ENCODE measurements at places on chromosomes 3 and 15.

DNA sequence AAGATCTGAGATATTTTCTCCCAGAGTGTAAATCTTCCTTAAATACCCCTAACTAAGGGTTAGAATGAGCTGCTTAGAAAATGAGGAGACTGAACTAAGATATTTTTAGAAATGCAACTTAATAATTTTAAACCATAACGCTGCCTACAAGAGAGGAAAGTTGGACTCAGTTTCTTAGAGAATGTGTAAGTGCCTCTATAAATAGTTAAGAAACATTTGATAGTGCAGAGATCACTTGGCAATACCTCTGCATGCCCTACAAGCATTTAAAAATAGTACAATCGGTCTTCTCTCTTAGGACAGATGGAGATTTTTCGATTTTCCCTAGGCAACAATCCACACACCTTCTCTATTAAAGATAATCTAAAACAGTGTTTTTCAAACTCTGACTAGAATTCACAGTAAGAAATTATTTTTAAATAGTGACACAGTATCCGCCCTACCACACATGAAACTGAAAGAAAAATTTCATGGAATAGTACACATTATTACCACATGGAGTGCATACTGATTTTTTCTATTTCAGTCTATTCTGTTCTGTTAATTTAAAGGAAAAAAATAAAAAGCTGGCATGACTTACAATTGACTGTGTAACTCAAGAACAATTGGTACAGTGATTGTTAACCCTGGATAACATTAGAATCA lies 83.2 kb downstream of the GADL1 start:
- no peak for DNase-seq

GRCh38 chr3:38382506-38383080 lies 36.0 kb downstream of the XYLB start:
- DNase-seq = no peak

DNA sequence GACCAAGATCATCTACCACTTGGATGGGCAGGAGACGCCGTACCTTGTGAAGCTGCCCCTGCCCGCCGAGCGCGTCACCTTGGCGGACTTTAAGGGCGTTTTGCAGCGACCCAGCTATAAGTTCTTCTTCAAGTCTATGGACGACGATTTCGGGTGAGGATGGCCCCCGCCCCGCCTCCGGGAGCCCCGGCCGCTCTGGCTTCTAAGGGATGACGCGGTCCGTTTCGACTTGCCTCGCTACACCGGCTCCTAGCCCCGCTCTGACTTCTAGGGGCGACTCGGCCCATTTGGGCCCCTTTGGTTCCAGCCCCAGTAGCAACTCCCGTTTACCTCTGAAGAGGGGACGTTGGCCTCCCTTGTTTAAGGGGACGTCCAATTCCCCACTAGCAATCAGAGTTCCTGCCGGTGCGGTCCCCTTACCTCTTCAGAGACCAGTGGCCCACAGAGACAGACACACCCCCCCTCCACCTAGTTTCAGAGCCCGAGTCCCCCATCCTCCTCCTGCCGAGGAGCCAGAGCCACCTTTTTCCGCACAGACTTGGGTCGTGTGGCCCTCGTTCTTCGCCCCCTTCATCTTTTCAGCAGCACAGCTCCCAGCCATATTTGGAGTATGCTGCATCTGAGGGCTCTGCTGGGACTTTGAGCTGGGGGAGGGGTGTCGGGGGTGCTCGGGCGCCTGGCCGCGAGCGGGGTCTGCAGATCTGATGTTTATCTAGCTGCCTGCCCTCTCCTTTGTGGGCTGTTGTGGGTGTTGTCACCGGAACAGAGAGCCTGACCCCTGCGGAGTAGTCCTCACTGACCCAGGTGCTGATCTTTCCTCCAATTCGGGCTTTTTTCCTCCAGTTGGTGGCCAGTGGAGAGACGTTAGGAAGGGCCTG lies 706 bp downstream of the DVL3 start:
- DNase-seq = peak; percentile 49

DNA sequence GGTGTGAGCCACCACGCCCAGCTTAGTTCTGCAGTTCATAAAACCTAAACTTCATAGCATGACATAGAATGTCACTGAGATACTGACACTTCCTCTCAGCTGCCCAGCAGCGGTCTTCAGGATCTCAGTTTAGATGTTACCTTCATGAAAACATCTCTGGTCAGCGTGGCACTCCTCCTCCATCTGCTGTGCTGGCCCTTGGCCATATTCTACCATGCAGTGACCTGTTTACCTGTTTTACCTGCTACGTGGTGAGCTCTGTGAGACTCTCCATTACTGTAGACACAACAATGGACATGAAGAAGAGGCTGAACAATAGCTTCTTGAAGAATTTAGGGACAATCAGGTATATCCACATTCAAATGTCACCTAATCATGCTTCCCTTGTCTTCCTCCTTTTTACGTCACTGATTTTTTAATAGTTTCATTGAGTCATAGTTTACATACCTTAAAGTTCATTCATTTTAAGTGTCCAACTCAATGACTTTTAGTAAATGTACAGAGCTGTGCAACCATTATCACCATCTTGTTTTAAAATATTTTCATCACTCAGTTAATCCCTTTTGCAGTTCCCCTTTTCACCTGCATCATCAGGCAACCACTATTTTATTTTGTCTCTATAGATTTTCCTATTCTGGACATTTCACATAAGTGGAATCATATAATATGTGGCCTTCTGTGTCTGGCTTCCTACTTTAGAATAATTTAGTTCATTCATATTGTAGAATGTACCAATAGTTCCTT lies 32.2 kb upstream of the PTPN23 start:
- no peak for DNase-seq

GRCh38 chr3:150722267-150722666 lies 18.5 kb upstream of the ERICH6 start:
- no peak for DNase-seq

GRCh38 chr15:69400850-69401249 lies 13.3 kb upstream of the KIF23 start:
- peak; percentile 10 for DNase-seq

GRCh38 chr3:181278468-181279238 lies 289.1 kb upstream of the DNAJC19 start:
- peak; percentile 7 for DNase-seq

- no peak for DNase-seq
Measured at GRCh38 chr3:177633671-177634207, 436.5 kb upstream of the TBL1XR1 start.

- no peak for DNase-seq
Measured at GRCh38 chr3:109224333-109224732, 87.8 kb downstream of the C3orf85 start.
